Omental fat pad (tissue), 4 donors: ENCODE measurements at places on chromosomes 3 and 15. TPM values are rescaled to one million over a fixed set of nuclear protein-coding genes. Genes with fewer than 3 reads are reported as not detected.

Gene SYNM
- 27.7 TPM for total RNA-seq

DNA sequence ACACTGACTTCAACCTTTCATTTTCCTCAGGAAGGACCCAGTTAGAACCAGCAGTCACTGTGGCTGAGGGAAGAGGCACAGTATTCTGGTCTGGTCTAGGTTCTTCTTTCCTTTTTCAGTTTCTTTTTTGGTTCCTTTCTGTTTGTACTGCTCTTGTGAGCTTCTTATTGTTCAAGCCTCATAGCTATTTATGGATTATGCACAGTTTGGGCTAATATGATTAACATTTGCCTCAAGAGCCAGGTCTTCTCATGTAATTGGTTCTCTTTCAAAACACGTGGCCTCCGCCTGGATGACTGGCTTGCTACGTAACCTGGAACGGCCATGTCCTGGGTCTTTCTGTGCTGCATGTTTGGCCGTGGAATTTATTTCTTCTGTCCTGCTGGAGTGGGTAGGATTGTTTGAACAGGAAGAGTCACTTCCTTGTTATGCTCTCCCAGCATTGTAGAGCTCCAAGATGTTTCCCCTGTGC is 43.3 kb downstream of the RBMS3 start:
- DNase-seq = no peak

Gene IL20RB
- total RNA-seq = 3.3 TPM

- DNase-seq = no peak
Observed at GRCh38 chr3:196222876-196223595, 6.7 kb downstream of the SLC51A start.
